ENCODE measurements at places on chromosomes 6 and 20.

GRCh38 chr20:43939762-43940121, 25.1 kb downstream of the TOX2 start:
- no peaks in the 10 kb centered on the region for H3K36me3 ChIP-seq
- H3K27me3 ChIP-seq: no peaks in the 10 kb centered on the region

- no peak overlapping the region for H3K4me3 ChIP-seq
- H3K36me3 ChIP-seq: no peaks in the 10 kb centered on the region
- no peaks in the 10 kb centered on the region for H3K4me1 ChIP-seq
- H3K27ac ChIP-seq: no peak overlapping the region
Measured at GRCh38 chr20:23036371-23036770, 1.3 kb downstream of the SSTR4 start.

GRCh38 chr6:31087494-31088089, 24.8 kb downstream of the C6orf15 start:
- no peaks in the 10 kb centered on the region for H3K27me3 ChIP-seq
- H3K27ac ChIP-seq: no peak overlapping the region
- peaks cover 12% of the 10 kb centered on the region for H3K4me1 ChIP-seq

- H3K36me3 ChIP-seq: no peaks in the 10 kb centered on the region
- no peak for DNase-seq
- no peaks in the 10 kb centered on the region for H3K4me1 ChIP-seq
- no peak overlapping the region for H3K27ac ChIP-seq
Measured at GRCh38 chr6:158662607-158662953, 12.7 kb downstream of the SYTL3 start.

DNA sequence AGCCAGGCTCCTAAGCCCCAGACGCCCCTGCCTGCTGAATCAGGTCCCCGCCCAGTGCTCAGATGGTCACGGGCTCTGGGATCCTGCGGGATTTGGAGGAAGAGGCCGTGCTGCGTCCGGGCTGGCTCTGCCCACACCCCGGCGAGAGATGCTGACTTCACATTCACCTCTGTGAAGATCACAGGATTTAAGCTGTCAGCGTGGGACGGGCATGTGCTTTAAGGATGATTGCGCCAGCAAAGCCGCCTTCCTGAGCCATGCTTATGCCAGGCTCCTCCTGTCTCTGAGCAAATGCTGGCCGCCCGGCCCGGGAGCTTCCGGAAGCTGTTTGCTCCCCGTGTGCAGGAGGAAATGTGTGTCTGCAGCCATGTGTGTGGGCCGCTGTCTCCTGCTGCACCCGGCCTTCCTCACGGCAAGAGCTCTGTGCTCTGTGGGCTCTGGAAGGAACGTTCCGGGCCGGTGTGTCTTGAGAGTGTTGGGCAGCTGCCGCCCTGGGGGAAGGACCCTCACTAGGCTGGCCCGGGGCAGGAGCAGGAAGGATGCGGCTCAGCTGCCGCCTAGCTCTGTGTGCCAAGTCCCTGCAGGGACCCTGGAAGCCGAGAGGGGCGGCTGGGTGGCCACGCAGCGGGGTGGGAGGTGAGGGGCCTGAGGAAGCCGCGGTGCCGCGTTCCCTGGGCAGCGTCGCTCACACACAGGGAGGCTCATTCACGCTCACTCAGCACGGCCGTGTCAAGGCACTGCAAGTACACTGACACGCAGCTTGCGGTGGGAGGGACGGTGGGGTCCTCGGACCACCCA, 19.0 kb upstream of the BHLHE23 start:
- no peaks in the 10 kb centered on the region for H3K4me1 ChIP-seq
- no peak overlapping the region for H3K4me3 ChIP-seq
- H3K27ac ChIP-seq: no peak overlapping the region
- no peak for DNase-seq
- H3K27me3 ChIP-seq: peaks cover 32% of the 10 kb centered on the region

GRCh38 chr6:118744261-118744941, 93.0 kb upstream of the CEP85L start:
- no peaks in the 10 kb centered on the region for H3K27me3 ChIP-seq
- peak overlapping the region; percentile 49 for H3K27ac ChIP-seq
- H3K4me3 ChIP-seq: no peak overlapping the region
- peak; percentile 94 for DNase-seq
- H3K36me3 ChIP-seq: no peaks in the 10 kb centered on the region

- no peak overlapping the region for H3K4me3 ChIP-seq
- H3K36me3 ChIP-seq: no peaks in the 10 kb centered on the region
- no peaks in the 10 kb centered on the region for H3K4me1 ChIP-seq
- peak; percentile 62 for DNase-seq
Measured at GRCh38 chr6:45812922-45813321, 202.7 kb downstream of the CLIC5 start.

GRCh38 chr6:56863366-56863765, 91.5 kb upstream of the BEND6 start:
- peak; percentile 85 for DNase-seq
- H3K27me3 ChIP-seq: no peaks in the 10 kb centered on the region
- peaks cover 58% of the 10 kb centered on the region for H3K4me1 ChIP-seq
- H3K36me3 ChIP-seq: peaks cover 3% of the 10 kb centered on the region
- H3K4me3 ChIP-seq: peak overlapping the region; percentile 6

GRCh38 chr20:12815231-12815768, 193.5 kb upstream of the SPTLC3 start:
- H3K27me3 ChIP-seq: no peaks in the 10 kb centered on the region
- no peak overlapping the region for H3K4me3 ChIP-seq
- H3K27ac ChIP-seq: no peak overlapping the region
- no peak for DNase-seq
- no peaks in the 10 kb centered on the region for H3K36me3 ChIP-seq
- H3K4me1 ChIP-seq: no peaks in the 10 kb centered on the region

DNA sequence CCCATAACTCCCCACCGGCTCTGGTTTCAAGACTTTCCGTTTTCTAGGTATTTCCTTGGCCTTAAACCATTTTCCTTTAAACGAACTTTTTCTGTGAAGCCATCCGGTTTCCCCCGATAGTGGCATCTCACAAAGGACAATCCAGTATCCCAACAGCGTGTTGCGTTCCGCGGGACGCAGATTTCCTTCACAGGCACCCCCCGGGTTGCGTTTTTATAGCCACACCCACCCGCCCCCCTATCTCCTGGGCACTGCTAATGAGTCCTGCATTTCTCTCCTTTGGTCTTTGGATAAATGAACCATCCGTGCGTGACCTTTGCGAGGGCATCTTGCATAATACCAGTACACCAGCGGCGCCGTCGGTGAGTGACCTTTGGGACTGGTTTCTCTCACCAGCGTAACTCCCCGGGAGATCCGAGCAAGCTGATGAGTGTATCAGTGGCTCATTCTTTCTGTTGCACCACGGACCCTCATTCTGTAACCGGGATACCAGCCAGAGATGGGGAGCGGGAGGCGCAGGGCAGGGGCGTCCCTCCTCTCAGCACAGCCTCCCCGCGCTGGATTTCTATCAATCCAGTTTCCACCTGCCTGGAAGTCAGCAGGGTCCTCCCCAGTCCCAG, 586 bp upstream of the NQO2 start:
- peak overlapping the region; percentile 66 for H3K4me3 ChIP-seq
- DNase-seq: peak; percentile 67
- no peaks in the 10 kb centered on the region for H3K27me3 ChIP-seq
- peak overlapping the region; percentile 77 for H3K27ac ChIP-seq
- peaks cover 8% of the 10 kb centered on the region for H3K4me1 ChIP-seq
- H3K36me3 ChIP-seq: no peaks in the 10 kb centered on the region

DNA sequence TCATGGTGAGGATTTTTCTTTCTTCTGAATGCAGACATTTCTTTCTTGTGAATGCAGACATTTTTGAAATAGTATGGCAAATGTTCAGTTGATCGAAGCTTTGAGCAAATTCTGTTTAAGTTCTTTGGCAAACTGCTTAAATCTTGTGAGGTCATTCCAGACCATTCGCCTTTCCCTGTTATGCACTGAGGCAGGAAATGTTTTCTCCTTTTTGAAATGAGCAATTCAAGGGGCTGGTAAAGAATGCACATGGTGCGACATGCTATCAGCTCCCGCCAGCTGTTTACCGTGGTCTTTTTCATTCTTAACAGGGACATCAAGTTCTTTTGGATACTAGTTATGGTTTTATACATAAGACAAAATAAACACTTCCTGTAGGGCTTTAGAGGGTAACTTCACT, 112.0 kb upstream of the CCN2 start:
- no peak overlapping the region for H3K27ac ChIP-seq
- peaks cover 15% of the 10 kb centered on the region for H3K4me1 ChIP-seq
- DNase-seq: peak; percentile 89
- H3K27me3 ChIP-seq: no peaks in the 10 kb centered on the region
- no peaks in the 10 kb centered on the region for H3K36me3 ChIP-seq

GRCh38 chr6:166472636-166473035, 89.9 kb upstream of the MPC1 start:
- H3K27me3 ChIP-seq: no peaks in the 10 kb centered on the region
- no peak overlapping the region for H3K4me3 ChIP-seq
- H3K4me1 ChIP-seq: no peaks in the 10 kb centered on the region
- DNase-seq: no peak
- no peak overlapping the region for H3K27ac ChIP-seq
- H3K36me3 ChIP-seq: peaks cover 5% of the 10 kb centered on the region

- H3K4me3 ChIP-seq: peak overlapping the region; percentile 57
- no peaks in the 10 kb centered on the region for H3K27me3 ChIP-seq
- H3K4me1 ChIP-seq: peaks cover 5% of the 10 kb centered on the region
- no peaks in the 10 kb centered on the region for H3K36me3 ChIP-seq
- H3K27ac ChIP-seq: no peak overlapping the region
Measured at GRCh38 chr20:48828734-48829460, 1.1 kb upstream of the PREX1 start.

DNA sequence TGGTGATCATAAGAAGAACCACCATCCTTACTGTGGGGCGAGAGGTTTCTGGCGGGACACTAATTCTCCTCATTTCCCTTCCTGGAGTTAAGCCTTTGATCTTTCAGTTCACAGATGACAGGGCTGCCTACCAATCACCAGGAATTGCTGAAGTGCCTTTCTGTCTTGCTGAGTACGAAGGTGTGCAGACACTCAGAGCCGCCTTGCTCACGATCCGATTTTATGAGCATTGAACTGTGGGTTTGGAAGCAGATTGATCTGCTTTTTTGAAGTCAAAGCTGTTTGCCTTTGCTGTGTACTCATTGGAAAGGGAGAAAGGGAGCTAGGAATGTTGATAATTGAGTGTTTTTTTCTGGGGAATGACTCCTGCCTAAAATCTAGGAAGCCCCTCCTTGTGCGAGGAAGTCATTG, 129.1 kb upstream of the SALL4 start:
- no peak for DNase-seq
- H3K4me3 ChIP-seq: no peak overlapping the region
- H3K4me1 ChIP-seq: no peaks in the 10 kb centered on the region
- H3K36me3 ChIP-seq: no peaks in the 10 kb centered on the region
- H3K27ac ChIP-seq: no peak overlapping the region
- H3K27me3 ChIP-seq: no peaks in the 10 kb centered on the region

GRCh38 chr6:89281779-89282246, 33.3 kb downstream of the GABRR2 start:
- no peaks in the 10 kb centered on the region for H3K4me1 ChIP-seq
- H3K27ac ChIP-seq: no peak overlapping the region
- peak; percentile 16 for DNase-seq
- H3K27me3 ChIP-seq: peaks cover 3% of the 10 kb centered on the region

GRCh38 chr6:138689849-138690248, 83.7 kb upstream of the CCDC28A start:
- no peaks in the 10 kb centered on the region for H3K27me3 ChIP-seq
- no peak overlapping the region for H3K4me3 ChIP-seq
- DNase-seq: no peak
- no peaks in the 10 kb centered on the region for H3K4me1 ChIP-seq
- no peaks in the 10 kb centered on the region for H3K36me3 ChIP-seq

DNA sequence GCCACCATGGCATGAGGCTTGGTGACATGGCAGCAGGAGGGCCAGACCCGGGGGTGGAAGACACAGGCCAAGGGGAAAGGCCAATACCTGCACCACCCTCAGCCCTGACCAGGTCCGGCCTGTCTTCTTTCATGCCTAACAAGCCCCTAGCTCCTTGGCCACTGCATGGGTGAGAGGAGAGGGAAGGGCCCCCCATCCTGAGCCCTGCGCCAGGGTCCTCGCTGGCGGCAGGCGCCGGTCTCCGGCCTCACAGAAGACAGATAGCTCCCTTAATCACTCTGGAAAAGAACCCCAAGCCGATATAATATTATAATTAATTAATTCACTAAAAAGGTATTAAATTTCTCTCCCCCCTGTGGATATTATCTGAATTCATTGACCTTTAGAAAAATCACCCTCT, 41.4 kb downstream of the MDFI start:
- H3K4me3 ChIP-seq: no peak overlapping the region
- DNase-seq: no peak
- peaks cover 4% of the 10 kb centered on the region for H3K27me3 ChIP-seq
- H3K4me1 ChIP-seq: peaks cover 2% of the 10 kb centered on the region
- H3K36me3 ChIP-seq: no peaks in the 10 kb centered on the region

DNA sequence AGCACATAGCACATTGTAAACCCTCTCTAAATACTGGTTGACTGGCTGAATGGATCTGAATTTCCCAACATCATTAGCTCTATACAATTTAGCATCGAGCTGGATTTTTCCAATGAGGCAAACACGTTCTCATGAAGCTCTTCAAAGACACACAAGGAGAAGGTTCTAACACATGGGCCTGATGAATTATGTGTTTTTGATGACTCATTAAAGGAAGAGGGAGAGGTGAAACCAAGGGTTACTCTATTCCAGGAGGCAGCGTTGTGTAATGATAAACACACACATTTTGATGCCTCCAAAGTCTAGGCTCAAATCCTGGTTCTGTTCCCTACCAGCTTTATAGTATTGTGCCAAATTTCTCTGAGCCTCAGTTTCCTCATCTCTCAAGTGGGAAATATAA, 84.3 kb downstream of the PFDN4 start:
- H3K4me1 ChIP-seq: no peaks in the 10 kb centered on the region
- H3K27ac ChIP-seq: no peak overlapping the region
- no peak overlapping the region for H3K4me3 ChIP-seq
- no peaks in the 10 kb centered on the region for H3K36me3 ChIP-seq
- no peaks in the 10 kb centered on the region for H3K27me3 ChIP-seq
- peak; percentile 76 for DNase-seq

- no peak for DNase-seq
- H3K36me3 ChIP-seq: no peaks in the 10 kb centered on the region
- no peak overlapping the region for H3K4me3 ChIP-seq
- H3K27me3 ChIP-seq: no peaks in the 10 kb centered on the region
Measured at GRCh38 chr6:101845621-101846020, 452.1 kb downstream of the GRIK2 start.

DNA sequence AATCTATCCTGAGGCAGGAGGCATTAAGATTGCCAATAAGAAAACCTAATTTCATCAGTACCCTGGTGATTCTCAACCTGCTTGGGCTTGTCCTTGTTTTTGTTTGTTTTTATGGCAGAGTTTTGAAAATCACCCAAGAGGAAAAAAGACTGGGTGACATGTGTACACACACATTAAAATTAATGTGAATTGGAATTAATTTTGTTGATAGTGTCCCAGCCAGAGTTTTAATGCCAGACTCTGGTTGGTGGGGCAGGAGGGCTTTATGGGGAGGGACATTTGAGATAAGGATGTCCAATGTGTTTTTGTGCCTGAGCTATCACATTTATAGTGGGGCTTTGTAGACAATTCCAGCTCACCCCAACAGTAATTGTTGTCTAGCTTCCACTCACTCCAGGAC, 184.6 kb downstream of the ID4 start:
- no peaks in the 10 kb centered on the region for H3K36me3 ChIP-seq
- no peak overlapping the region for H3K4me3 ChIP-seq
- no peaks in the 10 kb centered on the region for H3K4me1 ChIP-seq
- H3K27me3 ChIP-seq: no peaks in the 10 kb centered on the region
- no peak overlapping the region for H3K27ac ChIP-seq

- H3K36me3 ChIP-seq: no peaks in the 10 kb centered on the region
- H3K4me1 ChIP-seq: peaks cover 16% of the 10 kb centered on the region
- DNase-seq: no peak
- H3K27ac ChIP-seq: no peak overlapping the region
Measured at GRCh38 chr6:113181164-113181563, 676.0 kb upstream of the MARCKS start.

GRCh38 chr6:157861814-157862213, 38.8 kb downstream of the SNX9 start:
- H3K4me3 ChIP-seq: no peak overlapping the region
- peaks cover 20% of the 10 kb centered on the region for H3K4me1 ChIP-seq
- H3K27ac ChIP-seq: no peak overlapping the region
- H3K36me3 ChIP-seq: no peaks in the 10 kb centered on the region
- peak; percentile 64 for DNase-seq

Measured in fibroblast of lung (primary cell).